NCI-H1417 (cell line): ENCODE measurements at places on chromosomes 1 and 21.

DNA sequence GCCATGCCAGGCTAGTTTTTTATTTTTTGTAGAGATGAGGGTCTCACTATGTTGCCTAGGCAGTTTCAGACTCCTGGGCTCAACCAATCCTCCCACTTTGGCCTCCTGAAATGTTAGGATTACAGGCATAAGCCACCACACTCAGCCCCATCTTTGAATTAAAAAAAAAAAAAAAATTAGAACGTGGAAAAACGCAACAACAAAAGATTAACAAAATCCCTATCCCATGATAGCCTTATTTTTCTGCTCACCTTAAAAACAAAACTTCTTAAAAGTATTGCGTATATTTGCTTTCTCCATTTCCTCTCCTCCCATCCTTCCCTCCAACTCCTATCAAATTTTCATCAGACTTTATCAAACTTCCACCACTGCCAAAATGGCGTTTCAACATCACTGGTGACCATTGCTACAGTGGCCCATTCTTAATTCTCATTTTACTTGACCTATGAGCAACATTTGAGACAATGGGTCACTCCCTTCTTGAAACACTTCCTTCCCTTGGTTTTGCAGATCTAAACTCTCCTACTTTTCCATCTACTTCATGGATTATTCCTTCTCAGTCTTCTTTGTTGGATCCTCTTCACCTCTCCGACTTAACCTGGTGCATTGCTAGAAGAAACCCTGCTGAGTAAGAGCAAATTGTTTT, 579 bp upstream of the ZNF684 start:
- DNase-seq, result no peak

DNA sequence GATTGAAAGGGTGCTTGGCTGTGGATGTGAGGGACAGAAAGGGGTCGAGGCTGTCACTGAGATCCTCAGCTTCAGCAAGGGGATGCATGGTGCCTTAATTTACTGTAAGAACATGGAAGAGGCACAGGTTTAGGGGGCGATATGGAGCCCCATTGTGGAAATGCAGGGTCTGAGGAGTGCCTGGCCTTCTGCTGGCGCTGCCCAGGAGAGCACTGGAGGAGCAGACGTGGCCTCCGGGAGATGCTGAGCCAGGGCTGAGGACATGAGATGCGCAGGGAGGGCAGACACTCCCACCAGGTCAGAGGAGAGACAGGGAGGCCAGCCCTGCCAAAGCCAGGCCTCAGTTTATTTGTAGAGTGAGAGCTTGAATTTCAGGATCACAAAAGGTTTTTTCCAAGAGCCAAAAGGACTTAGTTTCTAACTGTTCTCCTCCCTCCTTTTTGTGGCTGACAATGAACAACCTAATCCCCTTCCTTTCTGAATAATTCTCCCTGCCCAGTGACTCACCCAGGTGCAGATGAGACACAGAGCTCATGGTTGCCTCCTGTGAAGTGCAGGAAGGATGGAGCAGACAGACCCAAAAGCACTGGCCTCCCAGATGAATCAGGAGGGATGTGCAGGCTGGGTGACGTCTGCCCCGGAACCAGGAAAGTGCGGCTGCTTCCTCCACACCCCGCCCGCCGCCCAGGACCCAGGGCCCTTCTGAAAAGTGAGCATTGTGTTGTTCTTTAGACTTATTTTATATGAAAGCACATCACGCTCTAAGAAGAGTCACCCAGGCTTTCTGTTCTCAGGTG, 73.0 kb upstream of the TMPRSS2 start:
- DNase-seq, result no peak

DNA sequence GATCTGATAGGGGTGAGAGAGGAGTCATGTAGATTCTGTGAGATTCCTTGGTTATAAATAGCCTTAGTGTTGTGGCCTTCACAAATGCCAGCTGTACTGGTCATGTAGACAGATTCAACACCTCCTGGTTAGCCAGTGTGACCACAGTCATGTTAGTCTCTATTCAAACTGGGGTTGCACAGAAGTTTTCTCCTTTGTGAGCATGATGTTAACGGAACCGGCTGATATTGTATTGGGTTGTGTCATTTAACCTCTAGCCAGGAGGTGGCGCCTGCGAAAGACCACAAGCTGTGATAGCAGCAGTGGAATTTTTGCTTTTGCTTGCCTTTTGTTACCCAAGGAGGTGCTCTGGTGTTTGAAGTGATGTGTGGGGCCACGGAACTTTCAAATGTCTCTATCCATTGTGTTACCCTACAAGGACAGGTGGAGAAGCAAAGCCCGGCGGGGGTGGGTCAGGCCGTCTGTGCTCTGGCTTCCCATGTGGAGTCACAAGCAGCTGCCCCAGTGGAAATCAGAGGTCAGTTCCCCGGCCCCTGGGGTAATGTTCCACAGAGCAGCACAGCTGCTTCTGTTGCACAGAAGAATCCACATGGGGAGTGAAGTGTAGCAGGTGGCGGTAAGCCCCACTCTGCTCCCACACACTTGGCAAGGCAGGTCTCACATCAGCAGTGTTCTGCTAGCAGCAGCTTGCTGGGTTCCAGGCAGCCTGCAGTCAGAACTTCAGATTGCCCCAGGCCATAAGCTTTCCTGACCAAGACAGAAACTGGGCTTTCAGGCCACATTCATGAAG, 112.6 kb downstream of the ADAMTS1 start:
- no peak for DNase-seq

GRCh38 chr1:6913086-6913485, 127.8 kb downstream of the CAMTA1 start:
- DNase-seq, result no peak

DNA sequence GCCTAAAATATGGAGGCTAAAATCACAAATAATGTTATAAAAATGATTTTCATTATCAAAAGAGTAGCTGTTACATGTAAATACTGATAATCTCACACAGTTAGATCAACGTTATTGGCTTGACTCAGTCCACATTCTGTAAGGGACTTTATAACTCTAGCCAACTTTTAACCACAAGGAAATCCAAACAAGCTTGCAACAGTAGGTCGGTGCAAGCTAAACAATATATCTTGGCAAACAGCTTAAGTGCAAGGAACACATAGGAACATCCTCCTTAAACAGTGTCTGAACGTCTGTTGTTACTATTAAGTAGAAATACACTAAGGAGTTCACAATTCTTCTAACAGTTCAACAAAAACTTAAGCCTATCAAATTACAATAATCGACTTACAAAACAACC, 126.7 kb downstream of the EIF4G3 start:
- DNase-seq, result no peak

DNA sequence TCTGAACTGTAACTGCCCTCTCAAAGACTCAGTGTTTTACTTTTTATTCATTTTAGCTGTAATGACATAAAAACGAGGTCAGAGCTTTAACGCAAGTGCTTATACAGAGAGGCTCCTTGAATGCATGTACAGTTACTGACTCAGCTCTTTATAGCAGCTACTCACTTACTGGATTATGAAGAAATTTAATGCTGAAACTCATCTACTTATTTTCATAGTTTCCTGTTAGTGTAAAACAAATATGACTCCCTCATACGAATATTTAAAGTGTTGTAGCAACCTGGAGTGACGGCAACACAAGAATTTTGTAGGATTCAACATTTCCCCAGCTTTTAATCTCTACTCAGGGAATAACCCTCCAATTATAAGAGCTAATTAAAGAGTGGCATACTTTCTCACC, 32.7 kb downstream of the ADSS2 start:
- DNase-seq, result no peak

GRCh38 chr21:46352913-46353312, 29.0 kb downstream of the PCNT start:
- DNase-seq, result no peak

DNA sequence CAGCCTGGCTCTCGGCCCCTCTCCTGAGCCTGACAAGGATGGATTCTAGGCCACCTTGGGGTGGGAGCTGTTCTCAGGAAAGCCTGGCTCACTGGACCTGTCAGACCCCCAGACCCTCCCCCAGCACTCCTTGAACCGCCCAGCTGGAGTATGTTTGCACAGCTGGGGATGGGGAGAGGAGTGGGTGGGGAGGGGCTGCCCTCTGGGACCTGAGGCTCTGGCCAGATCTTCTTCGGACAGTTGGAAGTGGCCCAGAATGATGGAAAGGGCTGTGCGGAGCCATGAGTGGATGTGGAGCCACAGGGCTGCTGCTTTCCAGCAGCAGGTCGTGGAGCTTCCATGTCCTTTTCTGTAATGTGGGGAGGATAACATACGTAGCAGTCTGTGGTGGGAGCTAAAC, 43.0 kb upstream of the TRABD2B start:
- no peak for DNase-seq

DNA sequence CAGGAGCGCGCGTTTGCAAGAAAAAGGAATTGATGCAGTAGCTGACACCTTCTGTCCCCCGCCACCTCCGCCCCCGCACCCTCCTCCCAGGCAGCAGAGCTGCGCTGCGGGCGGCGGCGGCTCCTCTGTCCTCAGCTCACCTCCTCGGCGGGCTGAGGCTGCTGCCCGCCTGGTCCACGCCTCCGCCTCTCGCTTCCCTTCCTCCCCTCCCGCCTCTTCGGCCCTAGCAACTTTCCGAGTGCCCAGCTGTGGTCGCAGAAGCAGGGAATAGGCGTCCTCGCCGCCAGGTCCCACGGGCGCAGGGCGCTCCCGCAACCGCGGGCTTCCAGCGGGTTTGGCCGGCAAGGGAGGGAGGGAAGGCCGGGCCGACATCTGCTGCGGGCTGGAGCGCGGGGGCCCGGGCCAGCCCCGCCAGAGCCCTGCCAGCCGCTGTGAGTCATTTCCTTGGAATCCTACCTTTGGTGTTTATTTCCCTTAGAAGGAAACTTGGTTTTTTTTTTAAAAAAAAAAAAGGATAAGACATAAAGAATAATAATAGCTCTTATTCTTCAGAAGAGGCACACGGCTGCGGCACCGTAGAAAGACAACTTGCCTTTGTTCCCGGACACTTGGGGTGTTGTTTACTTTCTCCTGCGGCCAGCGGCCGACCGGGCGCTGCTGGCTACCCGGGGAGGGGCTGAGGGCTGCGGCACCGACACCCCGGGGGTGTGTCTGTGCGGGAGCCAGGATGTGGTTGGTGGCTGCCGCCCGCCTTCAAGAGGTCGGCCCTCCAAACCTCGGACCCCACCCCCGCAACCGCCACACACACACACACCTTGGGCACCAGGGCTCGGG, 1.1 kb downstream of the SERTAD4 start:
- peak; percentile 89 for DNase-seq

GRCh38 chr1:13751458-13751871, 51.5 kb downstream of the PRDM2 start:
- no peak for DNase-seq

DNA sequence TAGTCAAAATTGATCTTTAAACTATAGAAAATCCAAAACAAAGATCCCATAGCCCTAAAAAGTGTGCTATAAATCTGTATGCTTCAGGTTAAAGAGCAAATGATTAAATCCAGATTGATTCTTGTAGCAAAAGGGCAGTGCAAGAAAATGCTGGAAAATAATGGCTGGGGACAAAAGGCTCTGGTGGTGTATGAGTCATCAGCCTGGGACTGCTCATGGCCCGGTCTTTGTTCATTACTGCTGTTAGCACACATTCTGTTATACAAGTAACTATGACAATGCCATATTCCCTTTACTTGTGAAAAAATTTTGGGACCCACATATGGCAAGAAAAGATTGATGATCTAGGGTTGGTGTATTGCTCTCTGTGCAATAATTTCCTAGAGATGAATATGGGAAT, 89.1 kb downstream of the RWDD3 start:
- DNase-seq, result no peak

- no peak for DNase-seq
These were observed 181.3 kb downstream of the ATP6V1G3 start for GRCh38 chr1:198359024-198359653.

DNA sequence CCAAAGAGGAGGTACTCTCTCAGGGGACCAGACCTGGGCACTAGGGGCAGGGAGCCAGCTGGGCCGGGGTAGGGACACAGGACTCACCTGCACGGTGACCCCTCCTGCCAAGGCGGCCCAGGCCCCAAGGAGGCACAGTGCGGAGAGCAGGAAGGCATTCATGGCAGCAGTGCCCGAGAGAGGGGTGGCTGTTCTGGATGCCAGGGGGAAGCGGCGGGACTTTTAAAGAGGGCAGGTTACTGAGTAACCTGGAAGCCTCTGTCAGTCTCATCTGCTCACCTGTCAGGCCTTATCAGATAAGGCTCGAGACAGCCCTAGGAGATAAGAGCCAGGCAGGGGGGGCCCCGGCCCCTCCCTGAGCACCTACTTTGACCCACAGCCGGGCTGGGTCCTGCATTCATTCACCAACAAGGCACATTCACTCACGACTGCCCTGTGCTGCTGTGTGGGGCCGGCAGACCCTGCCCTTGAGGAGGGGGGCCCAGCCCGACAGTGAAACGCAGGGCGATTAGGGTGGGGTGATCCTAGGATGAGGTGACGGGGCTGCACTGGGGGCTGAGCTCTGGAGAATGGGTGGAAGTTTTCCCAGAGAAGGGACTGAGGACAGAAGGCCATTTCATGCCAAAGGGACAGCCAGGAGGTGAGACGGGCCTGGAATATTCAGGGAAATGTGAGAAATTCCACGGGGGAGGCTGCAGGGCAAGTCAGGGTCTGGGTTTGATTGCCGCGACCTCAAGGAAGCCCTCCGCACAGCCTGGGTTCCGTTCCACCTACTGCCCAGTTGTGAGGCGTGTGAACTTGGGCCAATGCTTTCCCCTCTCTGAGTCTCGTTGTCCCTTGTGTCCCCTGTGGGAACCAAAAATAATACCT, at the start of gene GUCA2A:
GUCA2A (minus strand) TSS at position 195 of the 870 bp plus-strand sequence; CDS start at position 162, 33 bp downstream.
- DNase-seq, result no peak

GRCh38 chr1:79929356-79929755, 922.8 kb upstream of the ADGRL4 start:
- no peak for DNase-seq

DNA sequence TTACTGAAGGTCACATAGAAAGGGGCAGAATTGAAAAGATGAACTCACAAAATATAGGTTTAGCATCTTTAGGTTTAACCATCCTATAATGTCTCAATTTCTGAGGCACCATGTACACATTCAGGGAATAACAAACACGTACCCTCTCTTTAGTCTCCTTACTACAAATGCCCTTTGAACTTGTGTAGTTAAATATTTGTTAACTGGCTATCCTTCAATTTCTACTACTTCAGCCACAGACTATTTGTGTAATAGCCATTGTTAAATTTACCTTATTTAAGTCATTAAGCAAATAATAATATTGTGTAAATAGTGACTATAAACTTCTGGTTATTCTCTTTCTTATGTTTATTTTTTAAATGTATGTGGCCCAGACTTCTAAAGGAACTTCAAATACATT, 600.5 kb downstream of the KCNT2 start:
- DNase-seq, result no peak

DNA sequence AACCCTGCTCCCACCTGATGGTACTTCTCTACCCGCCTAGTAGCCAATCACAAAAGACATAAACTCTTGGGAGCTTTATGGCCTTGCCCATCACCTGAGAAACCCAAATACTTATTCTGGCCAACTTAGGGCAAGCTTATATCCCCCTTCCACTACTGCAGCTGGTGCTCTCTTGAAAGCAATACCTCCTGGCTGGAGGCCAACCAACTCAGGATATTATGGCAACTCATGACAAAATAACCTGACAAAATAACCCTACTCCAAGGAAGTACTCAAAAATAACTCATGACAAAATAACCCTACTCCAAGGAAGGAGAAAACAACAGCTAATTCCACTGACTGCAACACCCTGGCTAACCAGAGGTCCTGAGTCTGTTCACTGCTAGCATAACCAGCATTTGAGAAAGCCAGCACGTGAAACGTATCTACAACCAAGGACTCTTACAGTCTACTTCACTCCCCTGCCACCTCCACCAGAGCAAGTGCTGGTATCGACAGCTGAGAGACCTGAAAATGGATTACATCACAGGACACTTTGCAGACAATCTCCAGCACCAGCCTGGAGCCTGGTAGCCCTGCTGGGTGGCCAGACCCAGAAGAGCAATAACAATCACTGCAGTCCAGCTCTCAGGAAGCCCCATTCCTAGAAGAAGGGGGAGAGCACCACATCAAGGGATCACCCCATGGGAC, 179.9 kb downstream of the COL24A1 start:
- DNase-seq, result peak; percentile 25

- no peak for DNase-seq
These were observed 49.6 kb downstream of the HLX start for GRCh38 chr1:220928725-220929300.
